ELR (cell line): ENCODE measurements at places on chromosomes 6 and 20.

GRCh38 chr6:110662490-110663211 is 152.6 kb downstream of the CDK19 start:
- DNase-seq = peak; percentile 55

- no peak for DNase-seq
These were observed 215.1 kb upstream of the QKI start for GRCh38 chr6:163199371-163199770.

GRCh38 chr6:3305831-3306230 is 47.1 kb downstream of the PSMG4 start:
- DNase-seq = no peak

DNA sequence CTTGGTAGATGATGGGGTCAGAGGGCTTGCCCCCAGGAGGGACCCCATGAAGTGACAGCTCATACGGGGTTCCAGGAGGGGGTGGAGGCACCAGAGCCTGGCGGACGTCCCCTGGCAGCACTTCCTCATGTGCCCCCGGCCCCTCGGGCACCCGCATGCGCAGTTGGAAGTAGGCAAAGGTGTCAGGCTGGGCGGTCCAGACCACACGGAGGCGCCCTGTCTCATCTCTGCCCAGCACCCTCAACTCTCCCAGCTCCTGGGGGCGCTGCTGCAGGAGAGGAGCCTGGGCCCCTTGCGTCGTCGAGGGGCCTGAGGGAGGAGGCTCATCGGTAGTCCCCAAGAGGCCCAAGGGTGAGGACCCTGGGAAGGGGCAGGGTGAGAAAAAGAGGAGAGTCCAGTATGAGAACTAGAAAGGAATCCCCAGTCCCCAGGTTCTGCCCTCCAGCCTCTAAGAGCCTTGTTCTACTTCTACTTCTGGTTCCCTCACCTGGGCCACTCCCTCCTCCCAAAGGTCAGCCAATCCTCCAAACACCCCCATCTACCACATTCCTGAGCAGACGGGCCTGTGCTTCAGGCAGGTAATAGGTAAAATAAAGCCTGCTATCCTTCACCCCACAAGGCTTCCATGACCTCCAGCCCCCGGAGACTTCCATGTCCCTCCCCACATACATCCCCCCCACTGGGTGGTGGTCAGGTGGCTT is 23.2 kb downstream of the TNXB start:
- DNase-seq = no peak

DNA sequence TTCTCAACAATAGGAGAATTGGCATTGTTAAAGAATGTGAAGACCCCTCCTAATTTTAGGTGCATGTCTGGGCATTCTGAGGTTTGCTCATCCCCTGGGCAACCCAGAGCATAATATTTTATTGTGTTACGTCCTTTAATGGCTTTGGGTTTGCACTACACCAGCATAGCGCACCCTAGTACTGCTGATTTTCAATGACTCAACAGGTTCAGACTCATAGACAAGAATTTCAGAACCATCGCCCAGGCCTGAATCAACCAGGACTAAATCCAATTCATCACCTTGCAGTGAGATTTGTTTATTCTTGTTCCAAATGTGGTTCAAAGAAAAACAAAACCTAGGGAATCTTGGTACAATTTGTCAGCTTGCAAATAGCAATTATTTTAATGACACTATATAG is 137.8 kb upstream of the PHACTR1 start:
- peak; percentile 89 for DNase-seq

DNA sequence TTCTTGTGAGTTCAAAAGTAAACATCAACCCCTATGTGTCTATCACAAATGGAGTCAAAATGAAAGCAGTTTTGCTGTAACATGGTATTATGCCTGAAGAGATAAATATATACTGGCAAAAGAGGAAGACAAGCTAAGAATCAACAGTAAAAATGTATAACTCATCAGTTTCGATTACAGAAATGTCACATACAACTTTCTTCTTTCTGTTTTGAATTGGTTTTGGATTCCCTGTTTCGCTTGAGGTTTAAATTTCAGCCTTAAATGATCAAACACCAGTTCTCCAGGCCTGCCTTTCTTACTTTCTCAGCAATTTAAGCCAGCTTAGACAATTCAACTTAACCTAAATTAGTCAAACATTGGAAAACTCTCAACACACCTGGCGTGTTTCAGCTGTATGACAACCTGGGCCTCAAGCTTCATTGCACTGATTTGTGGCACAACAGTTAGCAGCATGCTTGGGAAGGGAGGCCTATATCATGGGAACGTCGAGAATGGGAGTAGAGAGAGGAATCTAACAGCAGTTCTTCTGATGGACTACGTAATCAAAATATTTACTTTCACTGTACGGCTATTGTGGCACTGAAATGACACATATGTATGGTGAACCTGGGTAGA is 51.9 kb upstream of the MARCKS start:
- DNase-seq = no peak

DNA sequence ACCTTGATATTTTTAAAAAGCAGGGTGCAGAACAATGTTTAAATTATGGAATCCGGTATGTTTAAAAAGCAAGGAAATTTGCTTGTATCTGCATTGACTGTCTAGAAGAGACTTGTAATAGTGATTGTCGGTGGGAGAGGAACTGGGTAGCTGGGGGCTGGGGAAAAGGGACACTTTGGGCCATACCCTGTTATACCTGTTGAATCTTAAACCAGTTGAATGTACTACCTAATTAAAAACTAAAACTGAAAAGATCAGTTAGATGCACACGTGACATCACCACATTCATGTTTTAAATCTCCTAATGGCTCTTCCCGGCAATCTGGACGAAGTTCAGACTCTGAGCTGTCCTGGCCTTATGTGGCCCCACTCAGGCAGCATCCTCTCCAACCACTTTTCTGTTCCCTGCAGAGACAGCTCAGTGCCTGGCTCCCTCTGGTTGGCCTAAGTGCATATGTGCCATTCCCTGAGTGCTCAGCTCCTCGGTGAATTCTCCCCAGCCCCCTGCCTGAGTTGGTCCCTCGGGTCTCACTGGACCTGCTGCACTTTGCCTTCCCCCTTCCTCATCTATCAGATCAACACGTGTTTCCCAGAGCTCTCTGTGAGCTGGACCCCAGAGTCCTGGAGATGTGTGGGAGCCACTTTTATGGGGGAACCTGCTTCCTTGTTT is 36.3 kb downstream of the SLC52A3 start:
- no peak for DNase-seq

GRCh38 chr20:63701329-63702035 is 5.0 kb downstream of the TNFRSF6B start:
- no peak for DNase-seq

- DNase-seq = peak; percentile 26
These were observed 31.1 kb upstream of the STX16 start for GRCh38 chr20:58619864-58620431.

GRCh38 chr6:154206141-154206540 is 150.5 kb downstream of the IPCEF1 start:
- no peak for DNase-seq

GRCh38 chr6:5326022-5326641 is 64.8 kb downstream of the FARS2 start:
- no peak for DNase-seq

DNA sequence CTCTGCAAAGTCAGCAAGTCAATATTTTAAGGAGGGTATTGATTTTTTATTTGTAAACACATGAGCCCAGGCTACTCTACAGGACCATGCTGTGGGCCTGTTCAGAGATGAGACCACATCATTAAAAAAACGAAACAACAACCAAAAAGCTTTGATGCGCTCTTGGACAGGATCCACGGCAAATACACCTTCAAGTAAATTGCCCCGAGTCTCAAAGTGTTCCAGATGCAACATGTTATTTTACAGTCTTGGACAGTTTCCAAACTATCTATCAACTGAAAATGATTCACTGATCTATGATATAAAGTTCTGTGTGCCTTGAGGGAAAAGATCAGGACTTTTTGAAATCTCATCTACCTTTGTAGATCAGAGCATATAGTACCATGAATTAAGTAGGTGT is 25.8 kb upstream of the CARMIL1 start:
- no peak for DNase-seq

DNA sequence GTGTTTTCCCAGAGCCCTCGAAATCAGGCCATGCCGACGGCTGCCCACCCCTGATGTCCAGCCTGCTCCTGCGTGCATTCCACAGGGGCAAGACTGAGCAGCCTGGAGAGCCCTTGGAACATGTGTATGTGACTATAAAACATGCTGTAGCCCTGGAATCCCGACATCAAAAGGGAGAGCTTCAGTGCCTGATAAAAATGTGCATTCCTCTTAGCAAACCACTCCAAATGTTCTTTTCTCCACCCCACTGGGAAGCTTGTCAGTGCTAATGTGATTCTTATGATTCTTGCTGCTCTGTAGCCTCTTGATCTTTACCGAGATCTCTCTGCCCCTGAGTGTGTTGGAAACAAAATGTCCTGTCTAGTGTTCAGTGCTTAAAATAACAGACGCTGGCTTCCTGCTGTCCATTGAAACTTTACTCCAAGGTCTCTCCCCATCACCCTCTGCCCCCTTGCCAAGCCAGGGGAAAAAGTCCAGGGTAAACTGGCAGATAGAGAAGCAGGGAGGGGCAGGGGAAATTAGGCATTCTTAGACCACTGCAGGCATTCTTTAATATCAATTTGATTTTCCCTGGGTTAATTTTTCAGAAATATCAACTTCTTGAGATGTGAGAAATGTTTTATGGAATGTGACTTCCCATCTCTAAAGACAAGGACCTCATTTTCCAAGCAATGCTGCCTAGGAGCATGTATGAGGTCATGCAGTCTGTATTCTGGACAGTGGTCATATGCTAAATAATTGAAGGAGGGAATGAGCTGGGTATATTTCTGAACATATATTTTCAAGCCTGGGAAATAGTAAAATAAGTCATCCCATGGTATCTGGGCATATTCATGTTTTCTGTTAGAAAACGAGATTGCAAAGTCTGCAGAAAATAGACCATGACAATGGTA is 73.8 kb upstream of the ISM1 start:
- DNase-seq = no peak

DNA sequence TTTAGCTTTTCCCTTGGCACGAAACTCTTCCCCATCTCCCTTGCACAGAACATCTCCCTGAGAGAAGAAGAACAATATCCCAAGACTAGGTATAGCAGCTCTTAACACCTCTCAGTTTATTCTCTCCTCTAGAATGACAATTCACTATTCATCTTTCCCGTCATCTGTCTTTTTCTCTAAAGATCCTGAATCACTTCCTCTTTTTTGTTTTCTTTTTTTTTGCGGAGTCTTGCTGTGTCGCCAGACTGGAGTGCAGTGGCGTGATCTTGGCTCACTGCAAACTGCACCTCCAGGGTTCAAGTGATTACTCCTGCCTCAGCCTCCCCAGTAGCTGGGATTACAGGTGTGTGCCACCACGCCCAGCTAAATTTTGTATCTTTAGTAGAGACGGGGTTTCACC is 574.4 kb upstream of the MAP3K7 start:
- no peak for DNase-seq

DNA sequence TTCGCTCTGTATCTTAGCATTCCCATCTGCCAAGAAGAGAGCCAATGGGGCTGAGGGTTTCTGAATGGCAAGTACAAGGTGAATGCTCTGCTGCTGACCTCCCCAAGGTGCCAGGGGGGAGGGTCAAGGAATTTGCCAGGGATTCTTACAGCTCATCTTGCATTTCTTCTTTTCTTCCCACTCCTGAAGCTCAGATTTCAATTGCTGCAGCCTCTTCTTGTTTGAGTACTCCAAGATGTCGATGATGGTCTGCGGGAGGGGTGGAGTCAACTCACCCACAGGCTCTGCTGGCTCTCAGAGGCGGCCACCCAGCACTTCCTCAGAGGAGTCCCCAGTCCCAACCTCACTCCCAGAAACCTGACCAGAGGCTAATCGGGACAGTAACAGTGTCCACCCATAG is 12.4 kb downstream of the C20orf96 start:
- DNase-seq = no peak

GRCh38 chr6:15804164-15805154 is 141.6 kb upstream of the DTNBP1 start:
- DNase-seq = no peak
